ENCODE measurements at places on chromosomes 5 and 9.

GRCh38 chr9:133754688-133755227 lies 16.6 kb upstream of the SARDH start:
- no peak for DNase-seq

GRCh38 chr9:19229595-19230354 lies 718 bp upstream of the DENND4C start:
- no peak for DNase-seq

GRCh38 chr5:139638736-139639618 lies 9.2 kb upstream of the CXXC5 start:
- no peak for DNase-seq

DNA sequence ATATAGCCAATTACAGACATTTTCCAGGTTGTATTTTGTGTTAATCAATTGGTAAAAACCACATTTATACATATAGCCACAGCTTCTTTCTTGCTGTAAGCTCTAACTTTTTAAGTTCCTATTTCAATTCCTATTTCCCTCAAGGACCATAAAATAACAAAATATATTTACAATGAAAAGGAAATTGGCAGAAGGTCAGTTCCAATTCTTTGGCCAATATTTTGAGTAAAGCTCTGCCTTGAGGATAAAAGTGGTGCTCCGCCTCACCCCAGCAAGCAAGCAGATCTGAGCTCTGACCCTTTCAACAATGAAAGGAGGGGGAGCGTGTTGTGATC lies 203.4 kb upstream of the RASEF start:
- no peak for DNase-seq

DNA sequence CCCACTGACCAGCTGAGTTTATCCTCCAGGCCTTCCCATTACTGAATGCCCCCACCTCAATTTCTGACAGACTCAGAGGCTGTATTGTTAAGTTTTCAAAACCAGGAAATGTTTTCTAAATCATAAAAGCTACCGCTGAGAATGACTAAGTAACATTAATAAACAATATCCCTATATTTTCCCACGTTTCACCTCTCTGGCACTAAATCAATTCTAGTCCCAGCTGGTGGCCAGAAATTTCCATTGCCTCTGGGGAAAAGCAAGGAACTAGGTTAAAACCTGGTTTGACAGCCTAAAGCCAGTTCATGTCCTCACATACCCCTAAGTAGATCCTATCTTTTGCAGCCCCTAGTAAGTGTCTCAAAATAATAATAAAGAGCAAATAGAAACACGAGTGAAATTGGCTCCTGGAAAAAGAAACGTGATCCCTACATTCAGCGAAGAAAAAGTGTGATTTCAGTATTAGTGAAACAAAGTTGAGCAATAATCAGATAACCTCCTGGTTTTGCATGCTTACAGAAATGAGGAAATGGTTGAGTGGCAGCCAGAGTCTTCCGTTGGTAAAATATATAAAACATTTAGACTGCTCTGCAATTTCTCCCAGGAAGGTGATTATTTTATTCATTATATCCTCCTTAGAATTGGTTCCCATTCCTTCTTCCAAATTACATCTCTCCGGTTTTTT lies 110.9 kb downstream of the ESM1 start:
- DNase-seq: no peak

GRCh38 chr5:148924817-148925216 lies 98.4 kb downstream of the ADRB2 start:
- DNase-seq: no peak

GRCh38 chr9:129712634-129713401 lies 40.0 kb downstream of the PTGES start:
- DNase-seq: peak; percentile 80

GRCh38 chr9:108117795-108118194 lies 628.2 kb upstream of the KLF4 start:
- no peak for DNase-seq

GRCh38 chr9:68446836-68447235 lies 90.4 kb downstream of the PGM5 start:
- no peak for DNase-seq

GRCh38 chr9:99966716-99967115 lies 60.3 kb downstream of the STX17 start:
- DNase-seq: no peak

- DNase-seq: no peak
Observed at GRCh38 chr5:161340012-161340411, 206.5 kb downstream of the GABRB2 start.

DNA sequence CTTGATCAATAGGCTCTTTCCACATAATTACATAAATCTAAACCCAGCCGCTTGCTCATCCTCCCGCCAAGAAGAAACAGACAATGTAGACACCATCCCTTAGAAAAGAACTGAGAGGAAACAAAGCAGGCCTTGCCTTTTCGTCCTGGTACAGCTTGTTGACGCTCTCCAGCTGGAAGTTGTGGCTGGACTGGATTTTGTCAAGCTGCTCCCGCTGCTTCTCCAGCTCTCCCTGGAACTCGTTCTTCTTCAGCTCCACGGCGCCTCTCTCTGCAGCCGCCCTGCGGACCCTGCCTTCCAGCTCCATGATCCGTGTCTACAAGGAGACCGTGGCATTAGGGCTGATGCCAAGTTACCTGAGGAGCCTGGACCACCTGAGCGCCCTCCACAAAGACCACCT lies 22.1 kb downstream of the GOLM1 start:
- DNase-seq: no peak

GRCh38 chr5:71893451-71893850 lies 174.4 kb downstream of the CARTPT start:
- DNase-seq: no peak

- peak; percentile 55 for DNase-seq
Observed at GRCh38 chr9:113963017-113963620, 87.0 kb downstream of the ZNF618 start.

- no peak for DNase-seq
Observed at GRCh38 chr9:136171801-136172411, 33.0 kb downstream of the LHX3 start.

DNA sequence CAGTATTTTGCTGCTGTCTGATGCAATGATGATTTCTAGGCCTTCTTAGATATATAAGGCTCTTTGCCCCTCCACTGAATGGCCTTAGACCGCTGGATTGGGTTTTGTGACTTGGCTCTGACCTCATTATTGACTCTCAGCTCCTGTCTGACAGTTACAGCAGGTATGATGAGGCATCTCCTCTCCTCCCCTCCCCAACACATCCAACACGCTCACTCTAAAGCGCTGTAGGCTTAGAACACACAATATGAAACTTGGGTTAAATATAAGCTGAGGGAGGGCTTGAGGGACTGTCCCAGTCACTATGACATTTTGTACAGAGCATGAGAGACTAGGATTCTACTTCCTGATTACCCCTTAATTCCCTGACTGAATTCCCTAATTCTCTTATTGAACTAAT lies 18.8 kb upstream of the CER1 start:
- DNase-seq: no peak

- no peak for DNase-seq
Observed at GRCh38 chr9:1102642-1102970, 52.4 kb downstream of the DMRT2 start.

DNA sequence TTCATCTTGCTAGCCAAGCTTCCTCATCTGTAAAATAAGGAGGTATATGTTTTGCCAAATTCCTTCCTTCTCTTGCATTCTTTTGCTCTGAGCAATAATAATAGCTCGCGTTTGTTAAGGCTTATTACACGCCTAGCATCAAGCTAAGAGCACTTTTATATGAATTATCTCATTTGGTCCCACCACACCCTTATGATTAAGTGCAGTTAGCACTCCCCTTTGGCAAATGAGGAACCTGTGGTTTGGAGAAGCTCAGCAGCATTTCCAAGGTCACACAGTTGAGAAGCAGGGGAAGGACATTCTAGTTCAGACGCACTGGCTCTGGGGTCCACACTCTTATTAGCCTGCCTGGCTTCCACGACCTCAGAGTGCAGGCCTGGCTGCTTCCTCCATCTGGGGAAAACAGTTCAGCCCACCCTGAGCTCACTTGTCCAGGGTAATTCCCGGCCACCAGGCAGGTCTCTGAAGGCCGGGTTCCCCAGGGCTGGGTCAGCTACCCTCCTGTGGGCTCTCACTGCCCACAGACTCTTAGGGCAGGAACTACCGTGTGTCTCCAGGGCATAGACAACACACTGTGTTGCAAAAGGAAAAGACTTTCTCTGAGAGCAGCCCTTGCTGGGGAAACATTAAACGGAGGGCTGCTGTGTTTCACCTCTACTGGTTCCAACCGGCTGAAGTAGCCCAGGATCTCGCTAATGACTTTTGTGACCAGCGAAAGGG lies 9.9 kb upstream of the FBP1 start:
- peak; percentile 75 for DNase-seq

DNA sequence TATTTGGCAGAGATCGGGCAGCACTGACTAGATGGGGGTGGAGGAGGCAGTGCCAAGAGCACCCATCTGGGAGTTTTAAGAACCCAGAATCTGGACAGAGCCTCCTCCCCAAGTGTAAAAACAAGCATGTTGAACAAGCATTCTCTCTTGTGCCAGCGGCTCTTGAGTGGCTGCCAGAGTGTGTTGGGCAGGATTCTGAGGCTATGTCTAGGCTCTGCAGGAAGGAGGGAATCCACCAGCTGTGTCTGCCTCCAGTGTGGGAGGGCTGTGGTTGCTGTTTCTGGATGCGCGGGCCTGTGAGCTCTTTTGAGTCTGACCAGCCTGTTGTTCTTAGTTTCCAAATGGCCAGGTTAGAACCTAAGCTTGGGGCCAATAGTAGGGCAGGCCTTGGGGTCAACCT lies 39.8 kb downstream of the HMCN2 start:
- peak; percentile 34 for DNase-seq

DNA sequence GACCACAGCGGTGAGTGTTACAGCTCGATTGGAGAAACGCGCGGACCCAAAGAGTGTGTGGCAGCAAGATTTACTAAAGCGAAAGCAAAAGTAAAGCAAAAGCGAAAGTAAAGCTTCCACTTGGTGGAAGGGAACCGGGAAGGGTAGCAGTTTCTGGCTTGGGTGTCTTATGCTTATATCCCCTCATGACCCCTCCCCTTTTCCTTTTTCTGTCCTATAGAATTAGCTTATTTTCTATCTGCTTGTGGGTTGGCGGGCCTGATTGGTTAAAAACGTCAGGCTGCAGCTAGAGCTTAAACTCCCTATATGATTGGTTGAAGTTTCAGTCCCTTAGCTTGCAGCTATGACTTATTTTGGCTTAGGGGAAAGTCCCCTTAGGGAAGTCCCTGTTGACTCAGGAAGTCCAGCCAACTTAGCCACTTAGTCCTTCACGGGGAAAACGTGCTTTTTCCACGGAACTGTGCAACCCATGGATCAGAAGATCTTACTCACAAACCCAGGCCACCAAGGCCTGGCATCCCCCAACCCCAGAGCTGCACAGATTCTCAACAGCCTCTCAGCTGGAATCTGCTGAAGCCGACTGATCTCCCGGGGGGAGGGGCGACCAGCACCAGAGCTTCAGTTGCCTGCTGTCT lies 114.2 kb upstream of the ADAMTS16 start:
- no peak for DNase-seq

GRCh38 chr5:28748446-28748845 lies 1710.1 kb upstream of the CDH9 start:
- no peak for DNase-seq

DNA sequence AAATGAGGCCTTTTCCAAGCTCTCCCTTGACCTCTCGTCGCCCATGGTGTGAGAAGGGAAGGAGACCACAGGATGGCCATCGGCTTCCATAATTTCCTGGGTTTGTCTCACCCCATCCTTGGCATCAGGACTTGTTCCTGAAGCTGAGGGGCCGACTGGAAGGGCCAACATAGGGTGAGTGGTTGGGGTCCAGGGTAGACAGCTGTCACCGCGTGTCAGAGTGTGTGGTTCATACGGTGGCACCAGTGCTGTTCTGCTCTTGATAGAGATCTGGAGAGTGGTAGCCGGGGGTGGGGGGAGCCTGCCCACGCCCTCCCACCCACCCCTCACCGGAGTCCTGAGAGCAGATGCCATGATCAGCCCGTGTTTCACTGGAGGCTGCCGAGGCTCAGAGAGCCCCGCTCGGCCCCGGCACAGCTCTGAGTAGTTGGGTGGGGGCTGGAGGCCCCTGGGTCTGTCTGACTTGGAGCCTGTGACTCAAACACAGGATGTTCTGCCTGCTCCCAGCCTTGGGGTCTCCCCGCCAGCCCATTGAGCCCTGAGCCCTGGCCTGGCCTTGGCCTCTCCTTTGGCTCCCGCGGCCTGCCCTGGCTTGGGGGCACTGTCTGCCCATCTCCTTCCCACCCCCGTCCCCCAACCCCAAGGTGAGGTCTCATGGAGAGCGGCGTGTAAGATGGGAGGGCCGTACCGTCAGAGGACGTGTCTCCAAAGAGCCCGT lies 53.1 kb upstream of the IER5L start:
- no peak for DNase-seq

- no peak for DNase-seq
Observed at GRCh38 chr5:84618262-84618661, 233.6 kb upstream of the EDIL3 start.

GRCh38 chr5:78760366-78760765 lies 111.8 kb upstream of the LHFPL2 start:
- no peak for DNase-seq

DNA sequence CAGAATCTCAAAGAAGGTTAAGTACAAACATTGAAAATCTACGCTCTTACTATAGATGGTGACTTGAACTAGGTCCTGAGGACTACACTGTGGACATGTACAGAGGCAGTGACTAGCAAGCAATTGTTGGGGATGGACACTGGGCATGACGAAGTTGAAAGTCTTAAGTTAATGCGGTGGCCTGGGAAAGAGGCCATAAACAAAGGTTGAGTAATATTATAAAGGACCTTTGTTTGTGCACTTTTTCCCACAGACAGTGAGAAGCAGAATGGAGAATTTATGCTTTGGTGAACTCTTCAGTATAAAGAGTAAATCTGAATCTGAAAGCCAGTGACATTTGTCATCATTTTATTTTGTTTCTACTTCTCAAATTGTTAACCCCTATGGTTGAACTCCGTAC lies 15.3 kb downstream of the ALDH1A1 start:
- DNase-seq: no peak

DNA sequence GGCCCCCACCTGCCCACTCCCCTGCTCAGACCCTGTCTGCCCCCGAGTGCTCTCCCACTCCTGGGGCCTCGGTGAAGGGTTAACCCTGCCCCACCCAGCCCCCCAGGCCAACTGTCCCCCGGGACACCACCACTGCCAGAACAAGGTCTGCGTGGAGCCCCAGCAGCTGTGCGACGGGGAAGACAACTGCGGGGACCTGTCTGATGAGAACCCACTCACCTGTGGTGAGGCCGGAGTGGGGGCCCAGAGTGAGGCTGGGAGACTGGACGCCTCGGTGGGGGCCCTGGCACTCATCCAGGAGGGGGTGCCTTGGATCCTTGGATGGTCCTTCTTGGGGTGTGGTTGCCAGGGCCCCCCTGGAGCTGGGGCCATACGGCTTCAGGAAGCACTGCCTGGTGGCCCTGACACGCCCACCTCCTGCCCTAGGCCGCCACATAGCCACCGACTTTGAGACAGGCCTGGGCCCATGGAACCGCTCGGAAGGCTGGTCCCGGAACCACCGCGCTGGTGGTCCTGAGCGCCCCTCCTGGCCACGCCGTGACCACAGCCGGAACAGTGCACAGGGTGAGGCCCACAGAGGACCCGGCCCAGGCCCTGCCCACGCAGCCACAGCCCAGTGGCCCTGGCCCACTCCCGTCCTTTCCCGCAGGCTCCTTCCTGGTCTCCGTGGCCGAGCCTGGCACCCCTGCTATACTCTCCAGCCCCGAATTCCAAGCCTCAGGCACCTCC lies 2.1 kb downstream of the MAMDC4 start:
- DNase-seq: no peak

All from AG08395 (cell line).